Stimulated activated CD4-positive, alpha-beta T cell treated with anti-CD3 and anti-CD28 coated beads, Interleukin-1b, Interleukin-23, amount 100 ng/mL, for 1 hour (primary cell): ENCODE measurements at places on chromosomes 7 and 10.
A peak's percentile ranks its signal among the peaks of the same experiment; 100 is the strongest.

DNA sequence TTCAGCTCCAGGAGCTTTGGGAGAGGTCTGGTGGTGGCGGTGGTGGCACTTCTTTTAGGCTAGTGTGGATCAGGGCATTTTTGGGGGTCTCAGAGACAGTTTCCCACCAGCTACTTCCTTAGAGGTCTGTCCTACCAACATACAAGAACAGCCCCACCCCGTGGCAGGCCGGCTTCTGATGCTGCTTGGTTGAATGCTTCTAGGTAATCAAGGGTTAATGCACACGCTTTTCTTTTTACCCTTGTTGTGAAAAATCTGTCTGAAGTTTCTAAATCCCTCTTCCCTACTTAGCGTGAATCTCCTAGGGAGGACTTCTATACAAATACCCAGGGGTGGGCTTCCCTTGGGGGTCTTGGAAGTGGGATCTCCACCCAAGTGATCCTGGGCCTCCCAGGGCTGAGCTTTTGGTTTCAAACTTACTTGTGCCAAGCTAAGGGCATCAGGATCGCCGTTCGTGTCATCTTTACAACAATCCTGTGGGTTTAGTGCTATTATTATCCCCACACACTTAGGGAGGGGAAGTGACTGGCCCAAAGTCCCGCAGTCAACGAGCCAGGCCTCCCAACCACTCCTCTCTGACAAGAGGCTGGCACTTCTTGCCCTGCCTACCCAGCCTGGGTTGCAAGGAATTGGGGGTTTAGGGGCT, 1.7 kb downstream of the SH2B2 start:
- no peak for DNase-seq

- DNase-seq: no peak
Measured at GRCh38 chr7:90618876-90619275, 22.8 kb downstream of the CDK14 start.

- DNase-seq: no peak
Measured at GRCh38 chr7:81128011-81128410, 209.2 kb upstream of the SEMA3C start.

GRCh38 chr7:101957744-101958525, 140.5 kb downstream of the CUX1 start:
- DNase-seq: no peak

DNA sequence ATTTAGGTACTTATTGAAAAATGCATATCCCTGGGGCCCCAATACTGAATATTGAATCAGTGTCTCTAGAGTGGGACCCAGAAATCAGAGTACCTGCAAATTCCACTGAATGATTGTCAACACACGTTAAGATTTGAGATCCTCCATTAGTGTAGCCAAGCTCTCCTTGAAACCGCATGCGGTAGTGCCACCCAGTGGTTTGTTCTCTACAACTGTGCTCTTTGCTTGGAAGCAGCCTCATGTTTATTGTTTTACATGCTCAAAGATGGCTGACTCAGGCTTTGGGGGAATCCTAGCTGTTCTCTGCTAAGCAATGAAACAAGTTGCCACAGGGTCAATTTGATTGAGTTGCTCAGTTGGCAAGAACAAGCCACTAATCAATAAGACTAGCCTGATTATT, 340.2 kb upstream of the CELF2 start:
- no peak for DNase-seq

DNA sequence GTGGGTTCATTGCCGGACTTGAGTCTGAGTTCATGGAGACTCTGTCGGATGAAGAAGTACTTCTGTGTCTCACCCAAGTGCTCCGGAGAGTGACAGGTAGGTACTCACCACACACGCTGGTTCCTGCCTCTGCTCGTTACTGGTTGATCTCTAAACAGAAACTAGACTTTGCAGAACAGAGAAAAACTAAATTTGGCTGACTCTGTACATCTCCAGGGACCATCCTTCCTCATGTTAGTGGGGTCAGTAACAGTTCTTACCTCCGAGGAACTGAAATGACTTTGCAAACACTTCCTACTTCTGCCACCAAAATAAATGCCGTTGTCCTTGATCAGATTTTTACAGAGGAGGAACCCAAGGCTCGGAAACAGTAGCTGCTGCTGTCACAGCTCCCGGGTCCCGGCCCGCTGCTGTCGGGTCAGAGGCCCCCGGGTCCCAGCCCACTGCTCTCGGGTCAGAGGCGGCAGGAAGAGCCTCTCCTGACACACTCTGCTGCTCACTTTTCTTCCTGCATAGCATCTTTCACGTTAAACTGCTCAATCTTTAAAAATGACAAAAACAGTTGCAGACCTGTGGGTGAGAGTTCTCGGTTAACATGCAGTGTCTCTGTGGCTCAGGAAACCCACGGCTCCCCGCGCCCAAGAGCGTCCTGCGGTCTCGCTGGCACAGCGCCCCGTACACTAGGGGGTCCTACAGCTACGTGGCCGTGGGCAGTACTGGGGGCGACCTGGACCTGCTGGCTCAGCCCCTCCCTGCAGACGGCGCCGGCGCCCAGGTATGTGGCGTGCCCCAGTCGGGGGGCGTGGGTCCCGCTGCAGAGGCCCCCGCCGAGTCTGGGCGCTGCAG, 4.8 kb upstream of the MTG1 start:
- no peak for DNase-seq

DNA sequence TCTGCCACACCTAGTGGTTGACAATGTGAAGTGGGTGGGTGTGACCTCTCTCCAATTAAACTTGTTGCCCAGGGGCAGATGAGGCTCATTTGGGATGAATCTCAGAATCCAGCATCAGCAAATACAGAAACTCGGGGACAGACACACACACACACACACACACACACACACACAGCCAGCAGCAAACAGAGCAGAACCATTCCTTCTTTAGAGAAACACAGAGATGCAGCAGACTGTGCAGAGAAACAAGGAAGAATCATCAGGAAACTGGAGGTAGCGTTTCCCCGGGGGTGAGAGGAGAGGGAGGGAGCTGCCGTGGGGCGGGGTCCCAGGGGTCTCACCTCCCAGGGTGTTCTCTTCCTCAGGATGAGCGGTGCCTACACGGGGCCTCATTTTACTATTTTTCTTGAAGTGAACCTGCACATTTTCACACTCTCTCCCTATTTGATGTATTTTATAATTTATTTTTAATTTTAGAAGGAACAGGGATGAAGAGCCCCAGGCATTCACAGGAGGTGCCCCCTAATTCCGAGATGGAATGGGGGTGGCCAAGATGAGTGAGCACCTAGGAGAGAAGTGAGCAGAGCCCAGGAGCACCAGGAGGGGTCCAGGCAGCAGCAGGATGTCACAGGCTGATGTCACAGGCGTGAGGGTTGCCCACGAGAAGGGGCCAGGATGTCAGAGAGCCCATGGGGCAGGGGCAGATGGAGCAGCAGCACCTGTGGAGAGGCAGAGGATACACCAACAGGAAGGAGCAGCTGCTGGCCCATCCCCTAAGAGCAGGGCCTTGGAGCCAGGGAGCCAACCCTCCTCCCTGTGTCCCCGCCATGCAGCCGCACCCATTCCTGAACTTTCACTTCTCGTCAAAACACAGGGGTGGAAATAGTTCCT, 85.3 kb upstream of the PPP2R2D start:
- DNase-seq: no peak

DNA sequence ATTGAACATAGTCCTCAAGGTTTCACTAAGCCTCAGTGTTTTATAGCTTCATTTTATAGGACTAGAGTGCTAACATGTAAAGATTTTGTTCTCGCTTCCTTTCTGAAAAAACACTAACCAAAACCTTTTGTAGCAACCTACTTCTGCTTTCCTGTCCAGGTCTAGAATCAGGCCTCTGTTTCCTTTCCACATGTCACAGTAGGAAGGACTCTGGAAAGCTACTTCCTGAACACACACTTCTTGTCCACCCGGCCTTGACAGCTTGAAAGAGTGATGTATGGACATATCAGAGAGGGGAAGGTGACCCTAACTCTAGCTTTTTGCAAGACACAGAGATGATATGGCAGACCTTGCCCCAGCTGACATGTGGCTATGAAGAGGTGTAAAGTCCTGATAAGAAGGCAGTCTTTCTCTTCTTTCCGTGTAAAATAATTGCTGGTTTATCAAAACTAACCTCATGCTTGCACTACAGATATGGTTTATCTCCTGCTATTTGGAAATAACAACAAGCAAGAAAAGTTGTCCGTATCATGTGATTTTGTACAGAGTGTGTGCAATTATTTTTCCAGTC, 175.4 kb downstream of the SKAP2 start:
- DNase-seq: no peak

- no peak for DNase-seq
Measured at GRCh38 chr7:148967032-148967372, 61.3 kb downstream of the PDIA4 start.

- no peak for DNase-seq
Measured at GRCh38 chr10:5538892-5539651, 14.3 kb downstream of the CALML3 start.

- no peak for DNase-seq
Measured at GRCh38 chr10:83820033-83820432, 319.3 kb upstream of the GHITM start.

- no peak for DNase-seq
Measured at GRCh38 chr10:103660364-103661197, 167.1 kb downstream of the NEURL1 start.

DNA sequence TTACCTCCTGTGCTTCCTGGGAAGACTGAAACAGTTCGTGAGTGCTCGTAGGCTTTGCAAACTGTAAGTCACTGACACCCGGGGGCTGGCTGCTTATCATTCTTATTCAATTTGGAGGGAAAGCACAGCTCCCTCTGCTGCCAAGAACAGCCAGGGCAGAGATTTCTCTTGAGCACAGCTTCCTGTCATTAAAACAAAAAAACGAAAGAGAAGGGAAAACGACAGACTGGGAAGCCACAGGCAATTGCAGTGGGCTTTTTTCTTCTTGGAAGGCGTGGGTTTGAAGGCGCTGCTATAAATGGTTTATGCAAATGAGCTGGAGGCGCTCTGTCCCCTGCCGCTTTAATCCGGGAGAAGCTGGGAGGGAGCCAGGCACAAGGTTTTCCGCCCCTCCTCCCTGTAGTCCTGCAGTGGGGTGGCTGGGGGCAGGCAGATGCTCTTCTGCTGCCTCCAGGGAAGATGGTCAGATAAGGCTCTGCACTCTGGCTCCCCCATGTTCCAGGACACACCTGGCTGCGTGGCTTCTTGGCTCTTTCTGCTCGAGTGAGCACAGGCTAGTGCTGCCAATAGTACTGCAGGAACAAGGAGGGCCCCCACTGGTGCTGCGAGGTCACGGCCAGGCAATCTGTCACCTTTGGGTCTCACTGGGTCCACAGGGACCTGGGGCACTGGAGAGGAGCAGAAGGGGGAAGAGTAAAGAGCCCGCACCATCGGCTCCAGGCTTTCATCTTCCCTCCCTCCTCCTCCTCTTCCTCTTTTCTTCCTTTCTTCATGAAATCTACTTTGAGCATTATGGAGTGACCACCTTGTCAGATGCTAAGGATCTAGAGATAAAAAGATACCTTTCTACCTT, 49.5 kb downstream of the NEURL1 start:
- no peak for DNase-seq

- DNase-seq: no peak
Measured at GRCh38 chr10:29160150-29160617, 128.7 kb upstream of the LYZL1 start.

- no peak for DNase-seq
Measured at GRCh38 chr10:98289802-98290209, 21.8 kb upstream of the LOXL4 start.

GRCh38 chr10:132192991-132193665, 6.4 kb downstream of the DPYSL4 start:
- DNase-seq: no peak

- DNase-seq: no peak
Measured at GRCh38 chr7:99061001-99061776, 82.7 kb downstream of the SMURF1 start.

DNA sequence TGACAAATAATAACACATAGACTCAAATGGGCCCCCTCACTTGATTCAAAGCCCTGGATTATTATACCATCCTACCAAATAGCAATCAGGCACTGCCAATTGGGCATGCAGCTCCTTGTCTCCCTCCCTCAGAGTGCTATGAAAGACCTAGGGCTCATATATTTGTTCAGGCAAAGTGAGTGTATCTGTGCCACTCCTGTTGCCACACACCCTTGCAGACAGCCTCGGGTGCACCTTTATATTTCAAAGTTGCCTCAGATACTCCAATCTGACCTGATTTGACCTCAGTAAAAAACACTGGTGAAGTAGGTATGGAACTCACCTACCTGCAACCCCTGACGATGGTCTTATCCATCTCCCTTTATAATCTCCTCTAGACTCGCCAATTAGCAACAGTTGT, 3.0 kb upstream of the NAMPT start:
- DNase-seq: no peak

- no peak for DNase-seq
Measured at GRCh38 chr10:12322583-12323131, 26.7 kb upstream of the CAMK1D start.

DNA sequence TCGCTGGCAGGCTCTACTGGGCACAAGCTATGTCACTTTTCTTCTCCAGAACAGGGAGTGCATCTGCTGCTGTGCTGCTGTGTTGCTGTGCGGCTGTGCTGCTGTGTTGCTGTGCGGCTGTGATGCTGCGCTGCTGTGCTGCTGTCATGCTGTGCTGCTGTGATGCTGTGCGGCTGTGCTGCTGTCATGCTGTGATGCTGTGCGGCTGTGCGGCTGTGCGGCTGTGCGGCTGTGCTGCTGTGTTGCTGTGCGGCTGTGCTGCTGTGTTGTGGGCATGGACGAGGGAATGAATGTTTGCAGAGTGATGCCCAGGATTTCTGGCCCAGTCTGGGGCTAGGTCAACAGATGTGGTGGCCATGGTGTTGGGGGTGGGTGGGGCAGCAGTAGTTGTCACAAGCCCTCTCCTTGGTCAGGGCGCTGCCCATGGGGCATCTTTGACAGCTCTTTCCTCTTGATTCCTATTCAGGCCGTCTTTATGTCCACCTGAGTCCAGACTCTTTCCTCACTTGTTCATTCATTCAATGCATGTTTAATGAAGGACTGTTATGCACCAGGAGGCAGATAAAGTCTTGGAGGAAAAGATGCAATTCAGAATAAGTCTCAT, 55.6 kb downstream of the C10orf120 start:
- DNase-seq: no peak

DNA sequence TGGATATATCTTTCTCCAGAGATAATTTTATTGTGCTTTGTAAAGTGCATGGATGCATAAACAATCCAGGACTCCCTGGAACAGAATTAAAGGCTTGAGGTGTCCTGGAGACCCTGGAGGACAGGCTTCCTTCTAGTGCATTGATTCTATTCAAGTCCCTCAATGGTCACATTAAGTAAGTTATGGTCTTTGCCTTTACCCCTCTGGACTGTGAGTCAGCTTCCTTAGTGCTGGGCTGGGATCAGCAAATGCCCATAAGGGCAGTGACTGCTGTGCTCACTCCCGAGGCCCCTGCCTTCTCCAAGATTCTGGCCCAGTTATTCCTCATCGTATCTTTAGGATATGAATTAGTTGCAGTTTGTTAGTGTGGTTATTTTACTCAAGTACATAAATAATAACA, 178.7 kb upstream of the PRSS58 start:
- no peak for DNase-seq

- DNase-seq: no peak
Measured at GRCh38 chr7:154503962-154504550, 451.9 kb downstream of the DPP6 start.

- no peak for DNase-seq
Measured at GRCh38 chr7:95253986-95254385, 70.3 kb downstream of the PON1 start.

- DNase-seq: no peak
Measured at GRCh38 chr7:19561121-19561805, 147.6 kb downstream of the POLR1F start.

GRCh38 chr10:124388823-124389612, 29.7 kb downstream of the OAT start:
- DNase-seq: peak; percentile 92
